ENCODE measurements at places on chromosomes 4 and X. TPM values are rescaled to one million over a fixed set of nuclear protein-coding genes. Genes with fewer than 3 reads are reported as not detected.

The PRAF2 gene
- 0.77 TPM for total RNA-seq

GRCh38 chrX:103831803-103832544 is at the start of gene RAB9B:
Gene RAB9B, minus strand, starts transcription at chrX:103832257. Its CDS starts 6,473 bp downstream, at chrX:103825784.
- DNase-seq: peak; percentile 73

DNA sequence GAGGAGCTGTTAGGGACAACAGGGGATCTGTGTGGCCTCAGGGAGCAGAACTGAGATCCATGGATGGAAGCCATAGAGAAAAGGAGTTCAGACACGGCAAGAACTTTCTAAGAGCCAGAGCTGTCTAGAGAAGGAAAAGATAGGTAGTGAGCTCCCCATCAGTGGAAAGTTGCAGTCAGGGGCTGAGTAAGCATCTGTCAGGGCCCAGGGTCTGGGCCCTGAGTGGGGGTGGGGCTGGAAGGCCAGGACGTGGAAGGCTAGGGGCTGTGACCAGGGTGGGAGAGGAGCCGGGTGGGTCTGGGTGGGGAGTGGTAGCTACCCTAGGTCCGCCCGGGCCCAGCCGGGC is 324 bp upstream of the MSN start:
- no peak for DNase-seq

GRCh38 chrX:123322536-123322935 is 138.5 kb downstream of the GRIA3 start:
- no peak for DNase-seq

GRCh38 chrX:41718481-41719235 is 5.3 kb upstream of the GPR82 start:
- no peak for DNase-seq

DNA sequence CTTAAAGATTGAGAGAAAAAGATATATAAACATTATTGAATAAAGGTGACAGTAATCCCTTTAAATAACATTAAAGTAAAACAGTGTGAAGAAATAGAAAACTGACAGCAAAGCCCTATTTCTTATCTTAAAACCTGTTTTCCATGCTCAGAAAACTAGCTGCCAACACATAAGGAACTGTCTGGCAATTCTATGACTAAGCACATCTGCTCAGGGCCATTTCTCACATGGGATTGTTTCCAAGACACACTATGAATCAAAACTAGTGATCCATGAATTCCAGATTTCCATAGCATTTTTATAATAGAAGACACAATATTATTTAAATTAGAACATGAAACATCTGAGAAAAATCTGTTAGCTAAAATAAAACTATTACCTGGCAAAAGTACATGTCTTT is 113.4 kb downstream of the SCLT1 start:
- DNase-seq: no peak

Data from uterus (tissue), 4 donors.